ENCODE measurements at places on chromosomes 16 and 17.

DNA sequence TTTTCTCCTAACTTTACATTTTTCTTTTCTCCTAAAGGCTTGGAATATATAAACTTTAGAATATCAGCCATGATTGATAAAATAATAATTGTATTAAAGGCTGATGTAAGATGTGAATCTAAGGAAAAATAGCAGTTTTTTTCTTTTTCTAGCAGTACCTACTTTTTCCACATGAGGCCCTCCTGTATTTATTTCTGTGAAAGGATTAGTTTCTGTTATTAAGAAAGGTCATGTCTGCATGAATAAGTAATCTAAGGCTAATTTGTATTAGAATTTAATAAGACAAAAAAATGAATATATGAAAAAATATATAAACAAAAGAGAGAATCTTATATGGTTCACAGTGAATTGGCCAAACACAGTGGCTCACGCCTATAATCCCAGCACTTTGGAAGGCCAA, 85.3 kb downstream of the STXBP4 start:
- no peak for DNase-seq

DNA sequence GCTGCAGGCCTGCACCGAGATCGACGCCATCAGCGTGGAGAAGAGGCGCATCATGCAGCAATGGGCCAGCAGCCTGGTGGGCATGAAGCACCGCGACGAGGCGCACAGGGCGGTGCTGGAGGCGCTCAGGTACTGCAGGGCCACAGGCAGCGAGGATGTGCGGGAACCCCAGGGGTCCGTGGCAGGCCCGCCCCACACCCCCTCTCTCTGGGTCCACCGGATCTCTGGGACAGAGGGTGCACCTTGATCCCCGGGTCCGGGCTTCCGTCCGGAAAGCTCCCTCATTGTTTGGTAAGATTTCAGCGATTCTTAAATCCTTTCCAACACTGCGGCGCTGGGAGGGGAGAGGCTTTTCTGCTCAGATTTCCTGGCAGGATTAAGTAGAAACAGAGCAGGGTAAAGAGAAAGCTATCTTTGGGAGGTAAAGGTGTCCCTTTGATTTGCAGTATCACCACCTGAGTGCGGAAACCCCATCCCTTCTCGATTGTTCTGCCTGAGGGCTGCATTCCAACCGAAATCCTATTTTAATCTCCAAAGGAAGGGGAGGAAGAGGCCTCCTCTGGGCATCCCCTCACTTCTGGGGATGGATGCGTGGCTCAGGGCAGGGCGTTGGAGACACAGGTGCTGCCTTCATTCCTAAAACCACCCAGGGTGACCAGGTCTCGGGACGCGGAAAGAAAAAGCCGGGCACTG, 29.2 kb downstream of the CCDC40 start:
- DNase-seq, result no peak

DNA sequence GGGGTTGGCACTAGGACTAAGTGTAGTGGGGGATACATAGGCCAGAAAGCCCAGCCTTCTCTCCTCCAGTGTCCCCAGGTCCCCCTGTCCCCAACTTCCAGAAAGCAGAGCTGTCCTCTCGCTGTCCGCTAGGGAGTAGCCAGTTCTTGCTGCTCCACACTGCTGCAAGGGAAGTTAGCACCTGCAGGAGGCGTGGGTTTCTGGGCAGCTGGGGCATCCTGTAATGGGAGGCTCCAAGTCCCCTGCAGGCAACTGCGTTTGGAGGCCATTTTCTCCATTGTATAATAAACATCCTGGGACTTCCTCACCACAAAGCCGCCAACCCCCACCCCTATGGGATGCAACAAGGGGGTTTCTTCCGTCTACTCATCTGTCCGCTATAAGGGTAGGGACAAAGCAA, 1.7 kb downstream of the RPRML start:
- DNase-seq, result no peak

DNA sequence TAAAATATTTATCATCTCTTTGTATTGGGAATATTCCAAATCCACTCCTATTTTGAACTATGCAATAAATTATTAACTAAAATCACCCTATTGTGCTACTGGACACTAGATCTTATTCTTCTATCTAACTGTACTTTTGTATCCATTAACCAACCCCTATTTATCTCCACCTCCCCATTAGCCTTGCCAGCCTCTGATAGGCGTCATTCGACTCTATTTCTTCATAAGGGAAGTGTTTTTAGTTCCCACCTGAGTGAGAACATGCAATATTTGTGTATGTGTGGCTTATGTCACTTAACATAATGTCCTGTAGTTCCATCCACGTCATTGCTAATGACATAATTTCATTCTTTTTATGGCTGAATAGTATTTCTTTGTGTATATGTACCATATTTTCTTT, 23.9 kb downstream of the TMEM186 start:
- DNase-seq, result no peak

GRCh38 chr17:59825533-59826322, 67.0 kb downstream of the TUBD1 start:
- no peak for DNase-seq

DNA sequence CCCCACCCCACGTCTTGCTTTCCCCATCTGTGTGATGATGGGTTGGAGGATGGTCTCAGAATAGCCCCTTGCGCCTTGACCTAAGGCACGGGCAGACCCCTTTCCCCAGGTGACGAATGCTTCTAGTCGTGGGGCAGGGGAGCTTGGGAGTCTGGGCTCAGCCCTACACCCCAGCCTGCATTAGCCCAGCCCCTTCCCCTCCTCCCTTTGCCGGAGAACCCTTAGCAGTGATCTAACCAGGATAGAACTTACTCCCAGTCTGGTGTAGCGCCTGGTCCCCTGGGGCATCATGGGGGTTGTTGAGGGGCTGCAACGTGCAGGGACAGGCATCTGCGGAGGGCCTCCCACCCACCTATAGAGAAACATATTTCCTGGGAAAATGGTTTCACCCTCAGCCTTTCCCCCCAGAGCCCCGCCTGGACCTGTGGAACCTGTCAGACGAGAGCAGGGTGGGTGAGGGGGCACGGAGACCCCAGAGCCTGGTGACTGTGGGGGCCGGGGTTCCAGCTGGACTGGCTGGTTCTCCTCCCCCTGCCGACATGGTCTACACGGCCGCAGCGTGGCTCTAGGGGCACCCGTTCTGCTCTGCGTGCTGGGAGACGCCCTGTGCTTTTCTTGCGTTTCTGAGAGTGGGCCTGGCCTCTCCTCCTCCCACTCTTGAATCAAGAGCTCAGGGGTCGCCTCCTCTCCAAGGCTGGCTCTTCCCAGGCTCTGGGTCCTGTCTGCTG, 4.7 kb downstream of the SMTNL2 start:
- DNase-seq, result no peak

DNA sequence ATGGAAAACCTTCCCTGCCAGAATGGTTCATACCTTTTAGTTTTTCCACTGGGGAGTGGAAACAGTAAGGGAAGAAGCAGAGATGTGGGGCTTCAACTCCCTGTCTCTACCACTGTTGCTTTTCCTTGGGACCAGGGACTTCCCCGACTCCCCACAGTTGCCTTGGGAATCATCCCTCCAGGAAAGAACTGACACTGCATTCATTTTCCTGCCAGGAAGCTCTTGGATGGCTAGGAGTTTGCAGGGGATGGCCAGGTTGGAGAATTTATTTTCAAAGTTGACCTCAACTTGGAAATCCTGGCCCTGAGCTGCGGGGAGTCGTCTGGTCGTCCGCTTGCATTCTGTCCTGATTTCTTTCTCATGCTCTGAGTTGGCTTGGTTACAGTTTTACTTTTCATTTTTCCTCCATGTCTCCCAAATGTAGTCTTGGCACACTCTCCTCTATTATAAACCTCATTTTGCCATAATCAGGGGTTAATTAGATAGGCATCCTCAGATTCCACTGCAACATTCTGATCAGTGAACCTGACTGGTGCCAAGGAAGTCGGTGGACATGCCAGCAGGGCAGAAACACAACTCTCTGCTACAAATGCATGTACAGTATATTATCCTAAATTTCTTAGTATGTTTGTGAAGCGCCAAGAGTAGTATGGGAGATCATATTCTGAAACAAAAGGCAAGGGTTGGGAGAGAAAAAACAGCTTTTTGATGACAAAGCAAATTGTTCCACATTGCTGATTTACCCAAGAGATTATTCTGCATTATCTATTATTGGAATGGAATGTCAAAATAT, 220.5 kb upstream of the XYLT1 start:
- no peak for DNase-seq

DNA sequence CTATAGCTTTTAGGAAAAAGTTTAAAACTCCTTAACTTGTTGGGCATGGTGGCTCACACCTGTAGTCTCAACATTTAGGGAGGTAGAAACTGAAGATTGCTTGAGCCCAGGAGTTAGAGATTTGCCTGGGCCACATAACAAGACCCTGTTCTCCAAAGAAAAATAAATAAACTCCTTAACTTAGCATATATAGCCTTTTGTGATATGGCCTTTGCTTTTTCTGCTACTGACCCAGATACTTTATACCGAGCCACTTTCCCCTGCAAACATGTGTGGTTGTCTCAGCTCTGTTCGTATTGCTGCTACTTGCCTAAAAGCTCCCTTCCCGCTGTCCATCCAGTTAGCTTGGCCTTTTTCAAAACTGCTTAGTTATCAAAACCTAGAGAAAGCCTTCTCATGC, 51.0 kb downstream of the GAN start:
- no peak for DNase-seq

- no peak for DNase-seq
Observed at GRCh38 chr17:19291646-19292376, 54.6 kb downstream of the EPN2 start.

DNA sequence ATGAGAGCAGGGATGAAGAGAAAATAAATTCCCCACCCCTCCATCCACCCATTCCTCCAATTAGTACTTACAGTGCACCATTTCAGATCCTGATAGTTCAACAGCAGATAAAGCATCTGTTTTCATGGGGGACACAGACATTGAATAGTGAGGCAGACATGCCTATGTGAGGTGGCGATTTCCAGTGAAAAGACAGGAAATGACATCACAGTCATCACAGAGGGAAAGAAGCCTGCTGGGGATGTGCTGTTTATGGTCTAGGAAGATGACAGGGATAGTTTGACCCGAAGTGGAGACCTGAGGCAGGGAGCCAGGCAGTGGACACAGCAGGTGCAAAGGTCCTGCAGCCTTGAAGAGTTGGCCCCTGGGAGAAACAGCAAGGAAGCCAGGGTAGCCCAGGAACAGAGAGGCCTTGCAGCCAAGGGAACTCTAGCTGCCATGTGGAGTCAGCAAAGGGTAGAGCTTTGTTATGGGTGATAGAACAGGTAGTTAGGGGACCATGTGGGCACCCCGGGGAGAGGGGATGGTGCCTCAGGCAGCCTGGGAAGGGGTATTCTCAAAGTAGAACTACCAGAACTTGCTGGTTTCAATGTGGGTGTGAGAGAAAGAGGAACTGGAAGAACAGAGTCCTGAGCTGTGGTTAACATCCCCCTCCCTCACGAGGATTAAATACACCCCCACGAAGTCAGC, 256.6 kb downstream of the CPPED1 start:
- DNase-seq, result no peak

DNA sequence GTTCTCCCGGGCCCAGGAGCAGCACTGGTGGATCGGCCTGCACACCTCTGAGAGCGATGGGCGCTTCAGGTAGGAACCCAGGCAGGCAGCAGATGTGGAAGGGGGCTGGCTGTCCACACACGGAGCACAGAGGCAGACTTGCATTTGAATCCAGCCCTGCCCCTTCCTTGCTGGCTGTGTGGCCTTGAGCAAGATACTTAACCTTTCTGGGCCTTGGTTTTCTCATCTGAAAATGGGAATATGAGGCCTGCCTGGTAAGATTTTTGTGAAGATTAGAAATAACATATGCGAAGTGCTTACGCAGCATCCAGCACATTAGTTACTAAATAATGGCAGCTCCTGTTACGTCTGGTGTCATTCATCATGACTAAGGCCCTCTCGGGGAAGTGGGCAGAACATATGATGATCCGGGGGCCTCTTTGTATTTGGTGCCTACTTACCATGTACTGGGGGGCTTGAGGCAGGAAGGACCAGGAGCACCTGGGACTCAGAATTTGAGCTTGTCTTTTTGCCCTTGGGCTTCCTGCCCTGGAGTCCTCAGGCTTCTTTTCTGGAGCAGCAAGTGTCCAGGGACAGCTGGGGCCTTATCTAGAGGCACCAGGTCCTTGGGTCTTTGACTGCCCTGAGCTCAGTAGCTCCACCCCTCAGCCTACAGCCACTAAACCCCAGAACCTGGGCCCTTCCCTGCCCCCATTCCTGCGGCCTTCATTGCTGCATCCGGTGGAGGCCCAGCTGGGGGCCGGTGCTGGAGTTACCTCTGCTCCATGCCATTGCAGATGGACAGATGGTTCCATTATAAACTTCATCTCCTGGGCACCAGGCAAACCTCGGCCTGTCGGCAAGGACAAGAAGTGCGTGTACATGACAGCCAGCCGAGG, 53.8 kb downstream of the MRC2 start:
- no peak for DNase-seq

GRCh38 chr16:22117609-22118008, 25.3 kb downstream of the VWA3A start:
- no peak for DNase-seq

GRCh38 chr17:31413874-31414549, 22.5 kb downstream of the RAB11FIP4 start:
- DNase-seq, result no peak

GRCh38 chr17:35761601-35762000, 914 bp downstream of the C17orf50 start:
- DNase-seq, result no peak

GRCh38 chr17:81967533-81968395, 6.8 kb upstream of the NOTUM start:
- no peak for DNase-seq

DNA sequence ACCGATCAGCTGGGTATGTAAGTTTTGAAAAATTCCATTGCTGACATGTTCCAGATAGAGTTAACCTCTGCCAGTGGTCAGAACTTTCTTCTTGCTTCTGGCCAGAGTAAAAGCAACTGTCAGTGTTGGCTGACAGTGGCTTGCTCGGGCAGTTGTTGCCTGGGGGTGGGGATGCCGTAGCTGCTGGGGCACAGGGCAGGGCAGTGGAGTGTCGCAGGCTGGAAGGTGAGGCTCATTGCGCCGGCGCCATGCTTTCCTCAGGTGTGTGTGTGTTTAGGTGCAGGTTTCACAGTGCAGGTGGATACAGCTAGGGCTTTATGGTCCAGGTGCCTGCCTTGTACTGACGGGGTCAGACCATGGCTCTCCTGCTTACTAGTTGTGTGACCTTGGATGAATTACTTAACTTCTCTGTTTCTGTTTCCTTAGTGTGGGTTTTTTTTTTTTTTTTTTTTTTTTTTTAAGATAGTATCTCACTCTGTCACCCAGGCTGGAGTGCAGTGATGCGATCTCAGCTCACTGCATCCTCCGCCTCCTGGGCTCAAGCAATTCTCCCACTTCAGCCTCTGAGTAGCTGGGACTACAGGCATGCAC, 156.4 kb downstream of the SNX29 start:
- DNase-seq, result no peak

DNA sequence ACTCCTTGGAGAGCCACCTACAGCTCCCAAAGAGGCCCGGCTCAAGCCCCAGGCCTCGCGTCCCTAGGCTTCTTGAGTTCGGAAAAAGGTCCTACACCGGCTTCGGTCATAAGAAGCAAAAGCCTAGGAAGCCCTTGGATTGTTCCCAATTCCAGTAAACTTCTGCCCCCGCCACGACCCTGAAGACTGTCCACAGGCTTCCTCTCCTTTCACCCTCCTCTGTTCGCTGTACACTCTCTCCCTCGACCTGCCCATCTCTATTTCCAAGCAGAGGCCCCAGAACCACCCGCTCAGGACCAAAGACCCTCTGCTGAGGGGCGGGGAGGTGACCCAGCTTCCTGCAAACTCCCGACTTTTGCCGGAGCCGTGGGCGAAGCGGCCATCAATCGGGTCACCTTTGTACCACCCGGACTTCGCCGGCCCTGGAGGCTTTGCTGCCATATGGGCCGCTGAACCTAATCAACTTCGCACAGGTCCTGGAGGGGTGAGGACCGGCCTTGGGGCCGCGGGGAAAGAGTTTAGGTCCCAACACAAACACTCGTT, 2.7 kb downstream of the HOXB2 start:
- no peak for DNase-seq

GRCh38 chr16:87540072-87540896, 47.5 kb upstream of the ZCCHC14 start:
- DNase-seq, result no peak
